Activated CD4-positive, CD25-positive, alpha-beta regulatory T cell (primary cell): ENCODE measurements at places on chromosomes 11 and 22.

- DNase-seq: no peak
Observed at GRCh38 chr22:38865201-38866023, 6.6 kb downstream of the CBX6 start.

- DNase-seq: no peak
Observed at GRCh38 chr11:32198053-32198452, 107.2 kb downstream of the RCN1 start.

DNA sequence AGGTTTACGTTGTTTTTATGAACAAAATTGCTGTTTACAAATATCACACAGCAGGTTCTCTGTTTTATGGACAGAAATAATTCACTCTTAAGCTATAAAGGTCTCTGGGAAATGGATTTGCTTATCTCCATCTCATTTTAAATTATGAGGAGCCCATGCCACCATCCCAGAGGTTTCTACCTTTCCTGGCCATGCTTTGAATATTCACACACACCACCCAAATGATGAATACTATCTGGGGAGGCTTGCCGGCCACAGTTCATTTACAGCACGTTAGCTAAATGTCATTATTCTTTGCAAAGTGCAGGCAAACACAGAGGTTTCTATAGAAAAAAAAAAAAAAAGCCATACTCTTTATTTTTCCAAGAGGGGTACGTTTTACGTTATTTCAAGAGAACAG lies 1446.7 kb downstream of the FAM181B start:
- DNase-seq: no peak

GRCh38 chr22:25651332-25652085 lies 87.0 kb downstream of the GRK3 start:
- DNase-seq: no peak

GRCh38 chr11:897253-898142 lies 13.1 kb downstream of the CHID1 start:
- DNase-seq: no peak

DNA sequence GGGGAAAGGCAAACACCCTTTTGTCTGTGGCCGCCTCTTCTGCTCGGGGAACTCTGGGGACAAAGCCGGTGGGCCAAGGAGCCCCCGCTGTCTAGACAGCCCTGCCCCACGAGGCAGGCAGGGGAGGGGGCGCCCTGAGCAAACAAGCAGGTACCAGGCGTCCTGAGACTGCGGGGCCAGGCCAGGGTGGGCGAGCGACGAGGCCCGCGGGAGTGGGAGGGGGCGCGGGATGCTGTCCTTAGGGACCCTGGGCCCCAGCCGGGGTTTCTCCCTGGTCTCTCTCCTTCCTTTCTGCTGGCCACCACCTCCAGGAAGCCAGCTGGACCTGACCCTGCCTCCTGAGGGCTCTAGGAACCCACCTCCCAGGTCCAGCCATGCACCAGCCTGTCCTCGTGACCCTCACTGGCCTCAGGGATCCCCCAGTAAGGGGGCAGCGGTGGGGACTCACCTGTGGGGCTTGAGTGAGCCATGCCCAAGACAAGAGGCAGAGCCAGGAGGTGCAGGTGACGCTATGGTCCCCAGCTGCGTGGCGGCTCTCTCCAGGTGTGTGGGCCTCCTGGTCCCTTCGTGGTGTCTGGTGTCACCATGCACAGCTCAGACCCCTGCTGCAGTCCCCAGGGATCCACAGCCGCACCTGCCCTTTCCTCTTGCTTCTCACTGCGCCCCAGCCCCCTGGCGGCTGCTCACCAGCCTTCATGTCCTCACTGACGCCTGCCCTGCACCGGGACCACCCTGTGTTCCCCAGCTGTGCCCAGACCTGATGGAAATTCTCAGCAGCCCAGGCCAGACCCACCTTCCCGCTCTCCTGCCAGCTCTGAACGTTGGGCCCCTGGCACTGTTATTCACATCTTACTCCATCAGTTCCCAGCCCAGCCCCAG lies 26.5 kb upstream of the MUC5AC start:
- no peak for DNase-seq

DNA sequence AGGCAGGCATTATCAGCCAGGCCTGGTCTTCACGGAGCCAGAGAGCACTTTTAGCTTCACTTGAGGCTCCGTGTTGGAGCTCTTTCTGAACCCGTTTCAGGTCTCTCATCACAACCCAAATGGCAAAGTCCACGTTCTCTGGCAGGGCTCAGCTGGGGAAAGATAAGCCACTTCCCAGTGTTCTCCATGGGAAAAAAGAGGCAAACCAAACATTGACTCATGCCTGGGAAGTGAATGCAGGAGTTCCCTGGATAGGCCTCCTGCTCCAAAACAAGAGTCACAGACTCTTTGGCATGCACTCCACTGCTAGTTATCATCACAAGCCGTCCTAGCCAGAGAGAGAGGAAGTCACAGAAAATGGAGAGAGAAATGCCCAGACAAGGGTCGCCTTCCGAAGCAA lies 11.6 kb downstream of the OPCML start:
- no peak for DNase-seq

DNA sequence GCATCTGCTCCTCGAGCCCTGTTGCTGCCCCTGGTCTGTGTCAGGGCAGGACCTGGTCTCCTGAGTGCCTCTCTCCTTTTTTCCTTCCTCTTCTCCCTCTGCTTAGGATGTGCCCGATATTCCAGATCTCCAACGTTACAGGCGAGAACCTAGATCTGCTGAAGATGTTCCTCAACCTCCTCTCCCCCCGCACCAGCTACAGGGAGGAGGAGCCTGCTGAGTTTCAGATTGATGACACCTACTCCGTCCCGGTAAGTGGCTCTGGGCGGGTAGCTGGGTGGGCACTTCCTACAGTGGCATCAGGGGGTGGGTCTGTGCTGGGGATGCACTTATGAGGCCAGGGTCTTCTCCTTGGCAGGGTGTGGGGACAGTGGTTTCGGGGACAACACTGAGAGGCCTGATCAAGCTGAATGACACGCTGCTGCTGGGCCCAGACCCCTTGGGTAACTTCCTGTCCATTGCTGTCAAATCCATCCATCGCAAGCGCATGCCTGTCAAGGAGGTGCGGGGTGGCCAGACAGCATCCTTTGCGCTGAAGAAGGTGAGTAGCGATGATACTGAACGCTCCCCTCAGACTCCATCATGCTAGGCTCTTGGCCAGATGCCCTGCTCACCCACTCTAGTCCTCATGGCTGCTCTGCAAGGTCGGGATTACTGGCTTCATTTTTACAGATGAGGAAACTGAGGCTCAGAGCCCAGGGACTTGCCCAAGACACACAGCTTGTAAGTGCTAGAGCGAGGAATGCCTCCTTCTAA lies 20.3 kb downstream of the GTPBP1 start:
- no peak for DNase-seq

- DNase-seq: peak; percentile 43
Observed at GRCh38 chr11:63999349-64000025, 13.2 kb downstream of the OTUB1 start.

- no peak for DNase-seq
Observed at GRCh38 chr11:27858866-27859265, 158.6 kb upstream of the BDNF start.

DNA sequence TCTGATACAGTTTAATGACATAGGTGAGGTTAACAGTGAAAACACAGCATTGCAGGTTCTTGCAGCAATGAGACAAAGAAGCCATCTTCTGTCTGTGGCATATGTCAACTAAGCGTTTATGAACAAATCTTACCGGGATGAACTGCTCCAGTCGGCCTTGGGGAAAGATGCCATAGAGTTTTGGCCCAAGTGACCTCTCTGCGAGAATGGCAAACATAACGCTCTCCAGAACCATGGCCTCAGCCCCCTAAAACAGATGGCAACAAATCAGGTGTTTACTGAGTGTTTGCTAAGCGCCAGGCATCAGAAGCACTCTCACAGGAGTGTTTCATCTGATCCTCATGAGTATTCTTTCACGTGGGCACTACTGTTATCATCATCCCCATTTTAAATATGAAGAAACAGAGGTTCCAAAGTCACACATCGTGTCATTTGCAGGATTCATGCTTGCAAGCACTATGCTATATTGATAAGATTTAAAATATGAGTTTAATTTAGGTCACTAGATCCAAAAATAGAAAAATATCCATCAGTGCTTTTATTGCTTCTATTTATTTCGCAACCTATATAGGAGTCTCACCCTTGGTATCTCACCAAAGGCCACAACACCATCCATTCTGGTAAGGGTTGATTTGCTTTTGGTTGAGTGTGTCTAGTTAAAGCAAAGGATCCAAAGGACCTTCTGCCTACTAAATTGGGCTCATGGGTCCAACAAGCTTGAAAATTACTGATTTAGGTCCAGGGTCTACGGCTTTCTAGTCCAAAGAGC lies 35.9 kb downstream of the TCIRG1 start:
- no peak for DNase-seq

DNA sequence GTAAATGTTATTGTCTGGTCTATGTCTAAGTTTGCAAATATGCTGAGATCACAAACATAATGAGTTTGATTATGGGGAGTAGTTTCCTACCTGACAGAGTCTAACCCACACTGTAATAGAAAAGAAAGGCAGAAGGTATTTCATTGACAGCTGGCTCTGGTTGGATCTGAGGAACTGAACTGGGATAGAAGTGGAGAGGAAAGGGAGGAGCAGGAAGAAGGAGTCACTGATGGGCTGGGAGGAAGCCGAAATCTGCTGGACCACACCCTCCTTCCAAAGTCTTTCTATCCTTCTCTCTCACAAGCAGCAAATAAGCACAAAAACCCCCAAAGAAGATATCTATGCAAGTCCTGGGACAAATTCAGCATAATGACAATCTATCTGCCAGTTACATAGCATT lies 11.7 kb downstream of the BLID start:
- DNase-seq: no peak

GRCh38 chr11:35798423-35798822 lies 135.8 kb downstream of the TRIM44 start:
- DNase-seq: no peak

DNA sequence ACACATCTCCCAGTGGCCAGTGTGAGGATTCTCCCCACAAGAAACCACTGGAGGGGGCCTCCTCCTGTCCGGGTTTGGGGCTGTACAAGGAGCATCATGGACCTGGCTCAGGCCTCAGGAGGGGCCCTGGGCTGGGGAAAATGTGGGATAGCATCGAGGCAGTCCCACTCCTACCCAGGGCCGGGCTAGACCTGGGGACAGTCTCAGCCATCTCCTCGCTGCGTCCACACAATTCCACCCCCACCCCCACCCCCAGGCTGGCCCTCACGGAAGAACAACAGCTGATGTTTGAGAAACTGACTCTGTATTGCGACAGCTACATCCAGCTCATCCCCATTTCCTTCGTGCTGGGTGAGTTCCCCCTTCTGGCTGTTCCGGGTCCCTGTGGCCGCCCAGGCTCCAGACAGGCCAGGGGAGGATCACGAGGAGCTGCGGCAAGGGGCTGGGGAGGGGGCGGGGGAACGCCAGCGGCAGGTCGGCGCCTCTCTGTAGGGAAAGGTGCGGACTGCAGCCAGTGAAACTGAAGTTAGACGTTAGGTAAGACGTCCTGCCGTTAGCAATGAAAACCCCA lies 4.8 kb downstream of the BEST1 start:
- DNase-seq: no peak

DNA sequence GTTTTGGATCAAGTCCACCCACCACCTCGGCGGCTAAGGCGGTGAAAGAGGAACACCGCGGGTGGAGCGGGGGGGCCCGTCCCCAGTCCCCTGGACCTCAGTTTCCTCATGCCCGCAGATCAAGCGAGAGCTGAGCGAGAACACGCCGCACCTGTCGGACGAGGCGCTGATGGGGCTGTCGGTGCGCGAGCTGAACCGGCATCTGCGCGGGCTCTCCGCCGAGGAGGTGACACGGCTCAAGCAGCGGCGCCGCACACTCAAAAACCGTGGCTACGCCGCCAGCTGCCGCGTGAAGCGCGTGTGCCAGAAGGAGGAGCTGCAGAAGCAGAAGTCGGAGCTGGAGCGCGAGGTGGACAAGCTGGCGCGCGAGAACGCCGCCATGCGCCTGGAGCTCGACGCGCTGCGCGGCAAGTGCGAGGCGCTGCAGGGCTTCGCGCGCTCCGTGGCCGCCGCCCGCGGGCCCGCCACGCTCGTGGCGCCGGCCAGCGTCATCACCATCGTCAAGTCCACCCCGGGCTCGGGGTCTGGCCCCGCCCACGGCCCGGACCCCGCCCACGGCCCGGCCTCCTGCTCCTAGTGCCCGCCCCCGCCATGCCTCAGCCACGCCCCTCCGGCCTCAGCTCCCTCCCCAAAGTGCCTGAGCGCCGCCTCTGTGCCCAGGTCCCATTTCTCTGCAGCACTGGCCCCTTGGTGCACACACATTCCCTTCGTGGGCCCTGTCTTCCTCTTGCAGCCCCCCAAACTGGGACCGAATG lies 12.7 kb downstream of the MAFF start:
- peak; percentile 19 for DNase-seq

- no peak for DNase-seq
Observed at GRCh38 chr11:79536155-79536917, 95.5 kb upstream of the TENM4 start.

DNA sequence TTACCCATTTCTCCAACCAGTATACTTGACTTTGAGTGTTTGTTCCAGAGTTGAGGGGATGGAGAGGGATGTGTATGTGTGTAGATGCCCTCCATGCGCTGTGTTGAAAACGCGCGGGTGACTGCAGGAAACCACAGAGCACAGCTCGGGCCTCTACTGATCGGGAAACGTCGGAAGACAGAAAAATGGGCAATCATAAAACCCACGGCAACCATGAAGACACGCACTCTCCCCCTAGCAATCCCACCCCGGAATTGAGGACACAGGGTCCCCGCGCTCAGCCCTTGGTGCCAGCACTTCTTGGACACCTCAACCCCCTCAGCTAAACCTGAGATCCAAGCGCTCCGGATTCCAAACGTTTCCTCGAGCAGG lies 251 bp upstream of the UQCC3 start:
- DNase-seq: no peak

GRCh38 chr11:2540992-2541680 lies 96.3 kb downstream of the KCNQ1 start:
- no peak for DNase-seq

DNA sequence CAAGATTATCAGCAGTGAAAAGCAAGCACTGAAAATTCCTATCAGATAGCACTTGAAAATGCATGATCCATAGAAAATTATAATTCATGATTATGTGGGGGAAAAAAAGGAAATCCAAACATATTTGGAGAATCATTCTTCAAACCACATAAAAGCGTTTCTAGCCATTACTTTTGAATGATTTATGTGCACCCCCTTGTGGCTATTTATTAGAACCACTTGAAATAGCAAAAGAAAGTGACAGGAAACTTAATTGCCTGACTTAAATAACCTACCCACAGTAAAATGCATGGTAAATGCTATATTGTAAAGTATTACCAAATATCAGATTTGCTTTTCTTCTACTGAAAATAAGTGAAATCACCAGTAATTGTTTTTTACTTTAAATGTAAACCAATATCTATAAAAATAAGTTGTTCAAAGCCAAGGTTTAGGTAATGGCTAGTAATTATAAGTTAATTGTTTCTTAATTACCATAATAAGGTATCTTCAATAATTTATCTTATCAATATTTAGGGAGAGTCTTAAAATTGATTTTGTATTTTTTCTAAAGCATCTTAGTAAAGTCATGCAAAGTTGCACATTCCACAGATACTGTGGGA lies 168.5 kb downstream of the ARHGAP42 start:
- no peak for DNase-seq

DNA sequence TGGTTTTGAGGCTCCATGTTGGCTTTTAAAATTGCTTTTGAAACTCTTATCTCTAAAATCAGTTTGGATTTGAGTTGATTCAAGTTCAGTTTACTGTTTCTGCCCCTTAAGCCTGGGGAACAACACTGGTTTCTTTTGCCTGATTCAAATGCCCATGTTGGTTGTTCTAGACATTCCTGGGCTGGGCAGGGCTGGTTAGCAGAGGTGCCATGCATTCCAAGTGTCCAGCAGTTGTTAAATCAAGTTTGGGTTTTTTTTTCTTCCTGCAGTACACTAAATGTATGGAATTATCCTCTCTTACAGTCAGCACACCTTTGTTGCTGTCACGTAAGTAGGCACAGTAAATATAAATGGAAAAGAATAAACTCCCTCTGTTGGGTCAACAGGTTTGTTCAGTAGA lies 67.2 kb upstream of the MTMR2 start:
- no peak for DNase-seq
